ENCODE measurements at places on chromosomes 7 and 10.

- DNase-seq: no peak
- no peak overlapping the region for H3K4me3 ChIP-seq
- no peaks in the 10 kb centered on the region for H3K36me3 ChIP-seq
- peaks cover 7% of the 10 kb centered on the region for H3K27me3 ChIP-seq
- H3K4me1 ChIP-seq: no peaks in the 10 kb centered on the region
Observed at GRCh38 chr7:498678-499641, 20.7 kb downstream of the PDGFA start.

DNA sequence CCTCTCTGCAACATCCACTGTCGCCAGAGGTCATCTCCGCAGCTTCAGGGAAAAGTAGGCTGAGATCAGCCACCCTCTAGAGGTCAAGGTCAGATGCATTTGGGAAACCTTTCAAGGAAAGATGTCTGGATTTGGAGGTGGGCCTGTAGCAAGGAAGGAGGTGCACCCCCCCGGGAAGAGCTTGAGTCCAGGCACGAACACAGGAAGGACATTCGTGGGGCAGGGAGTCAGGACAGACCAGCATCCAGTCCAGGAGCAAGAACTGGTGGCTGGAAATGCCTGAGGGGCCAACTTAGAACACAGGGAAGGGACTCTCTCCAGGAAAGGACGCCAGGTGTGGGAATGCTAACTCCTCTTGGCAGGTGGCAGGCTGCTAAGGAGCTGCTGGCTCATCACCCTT, 614.1 kb upstream of the MGMT start:
- H3K27ac ChIP-seq: no peak overlapping the region
- no peak for DNase-seq
- no peak overlapping the region for H3K4me3 ChIP-seq
- peaks cover 4% of the 10 kb centered on the region for H3K4me1 ChIP-seq

DNA sequence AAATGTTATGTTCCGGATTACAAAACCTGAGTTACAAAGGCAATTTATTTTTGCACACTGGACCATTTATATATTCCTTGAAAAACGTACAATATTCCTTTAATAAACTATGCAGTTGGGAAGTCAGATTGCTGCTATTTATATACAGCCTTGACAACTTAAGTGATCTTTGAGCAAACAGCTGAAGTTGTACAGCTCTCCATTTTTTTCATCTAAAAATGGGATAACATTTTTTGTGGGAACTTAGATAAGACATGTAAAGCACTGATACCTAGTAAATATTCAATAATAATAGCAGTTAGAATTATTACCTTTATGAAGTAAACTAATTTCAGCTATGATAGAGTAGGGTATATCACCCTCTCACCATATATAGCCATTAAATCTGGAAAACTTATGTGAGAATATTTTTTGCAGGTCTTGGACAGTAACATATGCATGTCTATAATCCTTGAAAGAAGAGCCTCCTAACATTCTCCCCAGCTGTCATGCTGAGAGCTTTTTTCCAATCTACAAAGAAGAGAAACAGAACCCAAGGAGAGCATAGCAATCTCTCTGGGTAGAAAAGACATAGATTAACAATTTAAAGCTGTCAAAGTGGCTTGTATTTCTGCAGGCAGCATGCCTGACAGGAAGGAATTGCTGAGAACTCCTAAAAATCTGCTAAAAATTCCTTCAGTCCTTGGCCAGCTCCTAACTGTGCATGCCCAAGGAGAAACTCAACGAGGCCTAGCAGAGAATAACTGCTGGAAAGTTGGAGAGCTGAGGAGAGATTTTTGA, 326.0 kb downstream of the CRPPA start:
- no peaks in the 10 kb centered on the region for H3K36me3 ChIP-seq
- H3K4me3 ChIP-seq: no peak overlapping the region
- H3K27me3 ChIP-seq: no peaks in the 10 kb centered on the region
- H3K4me1 ChIP-seq: peaks cover 9% of the 10 kb centered on the region

GRCh38 chr10:68202960-68203353, 29.0 kb downstream of the ATOH7 start:
- H3K4me3 ChIP-seq: no peak overlapping the region
- H3K27me3 ChIP-seq: peaks cover 3% of the 10 kb centered on the region
- no peaks in the 10 kb centered on the region for H3K4me1 ChIP-seq
- H3K27ac ChIP-seq: no peak overlapping the region

GRCh38 chr10:77448226-77448625, 189.4 kb downstream of the KCNMA1 start:
- H3K27me3 ChIP-seq: no peaks in the 10 kb centered on the region
- H3K36me3 ChIP-seq: no peaks in the 10 kb centered on the region
- H3K4me1 ChIP-seq: peaks cover 6% of the 10 kb centered on the region
- no peak overlapping the region for H3K4me3 ChIP-seq
- H3K27ac ChIP-seq: no peak overlapping the region

Measured in endothelial cell (in vitro differentiated cells).